ENCODE measurements at places on chromosomes 11 and 22. TPM values are rescaled to one million over a fixed set of nuclear protein-coding genes. Genes with fewer than 3 reads are reported as not detected.

TMA7B gene
- not detected for total RNA-seq

NAALAD2 gene
- total RNA-seq = not detected

SCARF2 gene
- 0.97 TPM for total RNA-seq

PIK3IP1 gene
- total RNA-seq = 0.82 TPM

CEP57 gene
- total RNA-seq = 16.3 TPM

NFAM1 gene
- not detected for total RNA-seq

SERHL2 gene
- 0.24 TPM for total RNA-seq

SYT7 gene
- total RNA-seq = 1.8 TPM

NXF1 gene
- total RNA-seq = 50.5 TPM

MAJIN gene
- not detected for total RNA-seq

FGF3 gene
- total RNA-seq = not detected

RFPL3 gene
- total RNA-seq = not detected

OR10G7 gene
- not detected for total RNA-seq

BRSK2 gene
- total RNA-seq = 6.2 TPM

DSCAML1 gene
- 0.35 TPM for total RNA-seq

MS4A3 gene
- not detected for total RNA-seq

CHRM1 gene
- 0.06 TPM for total RNA-seq

CSF2RB gene
- total RNA-seq = not detected

CASP1 gene
- total RNA-seq = 0.20 TPM

MUC6 gene
- total RNA-seq = not detected

KRTAP5-11 gene
- not detected for total RNA-seq

WNT11 gene
- 1.4 TPM for total RNA-seq

ANO5 gene
- total RNA-seq = 1.6 TPM

NCF4 gene
- total RNA-seq = 0.33 TPM

ADORA2A gene
- 0.48 TPM for total RNA-seq

DEUP1 gene
- not detected for total RNA-seq

TREH gene
- not detected for total RNA-seq

SLC22A12 gene
- not detected for total RNA-seq

OSBP2 gene
- 10.5 TPM for total RNA-seq

OR51Q1 gene
- total RNA-seq = not detected

ACR gene
- total RNA-seq = 0.11 TPM

EIF1AD gene
- total RNA-seq = 40.9 TPM

MYRF gene
- total RNA-seq = 20.8 TPM

MIOX gene
- not detected for total RNA-seq

APOA5 gene
- not detected for total RNA-seq

OR51B5 gene
- total RNA-seq = 0.10 TPM

OAF gene
- total RNA-seq = 9.9 TPM

PATE2 gene
- total RNA-seq = not detected

CYP2D6 gene
- total RNA-seq = 0.61 TPM

OR52A1 gene
- total RNA-seq = not detected

CEP126 gene
- 3.3 TPM for total RNA-seq

MS4A6E gene
- total RNA-seq = not detected

STK33 gene
- 4.4 TPM for total RNA-seq

SLC7A4 gene
- not detected for total RNA-seq

NCR3LG1 gene
- total RNA-seq = 2.6 TPM

SLC22A8 gene
- not detected for total RNA-seq

NNMT gene
- total RNA-seq = 379 TPM

MUC2 gene
- total RNA-seq = 0.11 TPM

MTA2 gene
- 87.9 TPM for total RNA-seq

LRRC55 gene
- total RNA-seq = not detected

SERPING1 gene
- 1.2 TPM for total RNA-seq

NDUFS8 gene
- 349 TPM for total RNA-seq

SCGB2A2 gene
- not detected for total RNA-seq

GSTT2 gene
- total RNA-seq = not detected

RHBDD3 gene
- total RNA-seq = 28.0 TPM

SMIM35 gene
- total RNA-seq = not detected

RIMBP3B gene
- total RNA-seq = 0.24 TPM
